ENCODE measurements at places on chromosomes 12 and 14.

DNA sequence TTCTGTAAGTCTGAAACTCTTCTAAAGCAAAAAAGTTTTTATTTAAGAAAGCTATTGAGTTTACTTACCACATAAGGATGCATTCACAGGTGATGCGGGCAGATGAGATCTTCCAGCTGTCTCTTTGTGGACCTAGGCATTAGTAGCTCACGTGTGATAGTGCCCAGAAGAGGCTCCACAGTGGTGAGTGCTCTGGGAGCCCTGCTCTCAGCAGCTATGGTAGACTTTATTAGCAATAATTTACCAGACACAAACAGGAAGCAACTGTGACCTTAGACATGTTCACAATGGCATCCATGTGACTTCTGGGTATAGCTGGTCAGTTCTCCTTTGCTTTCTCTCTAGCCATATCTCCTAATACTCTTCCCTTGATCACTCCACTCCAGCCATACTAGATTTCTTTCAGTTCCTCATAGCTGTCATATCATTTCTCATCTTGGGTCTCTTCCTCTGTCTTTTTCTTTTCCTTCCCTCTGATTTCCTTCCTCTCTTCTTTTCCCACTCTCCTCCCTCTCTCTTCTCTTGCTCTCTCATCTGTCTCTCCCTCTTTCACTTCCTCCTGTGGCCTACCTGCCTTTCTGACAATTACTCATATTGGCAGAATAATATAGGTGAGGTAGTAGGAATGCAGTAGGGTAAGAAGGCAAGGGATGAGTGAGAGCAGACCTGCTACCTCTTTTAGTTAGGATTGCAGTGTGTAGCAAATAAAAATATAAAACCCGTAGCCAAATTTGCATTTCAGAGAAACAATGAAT lies 75.2 kb upstream of the SCAF11 start:
- no peak for DNase-seq

DNA sequence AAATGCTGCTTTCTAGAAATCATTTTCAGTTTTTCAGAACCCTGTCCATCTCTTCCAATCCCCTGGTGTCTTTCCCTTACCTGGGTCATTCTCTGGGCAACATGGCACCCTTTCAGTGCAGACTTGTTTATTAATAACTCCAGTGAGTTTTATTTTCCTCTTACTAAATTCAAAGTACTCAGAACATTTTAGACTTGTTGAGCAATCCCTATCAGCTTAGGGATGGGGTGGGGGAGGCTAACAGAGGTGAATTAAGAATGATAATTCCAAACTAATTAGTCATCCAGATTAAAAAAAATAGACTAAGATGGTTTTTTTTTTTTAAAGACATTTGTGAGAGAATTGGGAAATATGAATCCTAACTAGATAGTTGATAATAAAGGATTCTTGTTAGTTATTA lies 10.7 kb downstream of the GPRC5A start:
- no peak for DNase-seq

- DNase-seq: no peak
These were observed 14.7 kb upstream of the MFAP5 start for GRCh38 chr12:8677362-8677761.

DNA sequence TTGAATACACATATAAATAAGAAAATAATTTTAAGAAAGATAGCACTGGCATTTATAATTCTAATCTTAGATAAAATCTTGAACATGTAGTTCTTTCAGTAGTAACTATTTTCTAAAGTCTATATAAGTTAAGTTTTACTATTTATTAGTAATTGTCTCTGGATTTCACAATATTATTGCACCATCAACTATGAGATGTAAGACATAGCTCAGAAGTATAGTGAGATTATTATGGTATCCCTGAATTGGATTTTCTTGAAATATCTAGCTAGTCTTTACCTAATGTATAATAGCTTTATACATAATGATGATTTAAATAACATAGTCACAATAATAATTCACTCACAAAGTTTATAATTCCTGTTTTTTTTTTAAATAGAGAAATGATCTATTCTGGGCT lies 6.7 kb downstream of the CLEC12A start:
- no peak for DNase-seq

DNA sequence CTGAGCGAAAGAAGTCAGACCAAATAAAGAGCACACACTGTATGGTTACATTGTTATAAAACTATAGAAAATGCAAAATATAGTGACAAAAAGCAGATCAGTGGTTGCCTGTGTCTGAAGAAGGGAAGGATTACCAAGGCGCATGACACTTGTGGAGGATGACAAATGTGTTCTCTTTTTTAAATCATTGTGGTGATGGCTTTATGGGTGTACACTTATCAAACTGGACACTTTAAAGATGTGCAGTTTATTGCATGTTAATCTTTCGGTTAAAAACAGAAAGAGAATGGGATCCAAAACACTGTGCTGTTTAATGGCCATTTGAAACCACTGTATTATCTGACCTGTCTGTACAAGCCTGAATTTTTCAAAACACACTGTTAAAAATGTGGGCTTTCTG lies 8.8 kb upstream of the CDK17 start:
- DNase-seq: no peak

DNA sequence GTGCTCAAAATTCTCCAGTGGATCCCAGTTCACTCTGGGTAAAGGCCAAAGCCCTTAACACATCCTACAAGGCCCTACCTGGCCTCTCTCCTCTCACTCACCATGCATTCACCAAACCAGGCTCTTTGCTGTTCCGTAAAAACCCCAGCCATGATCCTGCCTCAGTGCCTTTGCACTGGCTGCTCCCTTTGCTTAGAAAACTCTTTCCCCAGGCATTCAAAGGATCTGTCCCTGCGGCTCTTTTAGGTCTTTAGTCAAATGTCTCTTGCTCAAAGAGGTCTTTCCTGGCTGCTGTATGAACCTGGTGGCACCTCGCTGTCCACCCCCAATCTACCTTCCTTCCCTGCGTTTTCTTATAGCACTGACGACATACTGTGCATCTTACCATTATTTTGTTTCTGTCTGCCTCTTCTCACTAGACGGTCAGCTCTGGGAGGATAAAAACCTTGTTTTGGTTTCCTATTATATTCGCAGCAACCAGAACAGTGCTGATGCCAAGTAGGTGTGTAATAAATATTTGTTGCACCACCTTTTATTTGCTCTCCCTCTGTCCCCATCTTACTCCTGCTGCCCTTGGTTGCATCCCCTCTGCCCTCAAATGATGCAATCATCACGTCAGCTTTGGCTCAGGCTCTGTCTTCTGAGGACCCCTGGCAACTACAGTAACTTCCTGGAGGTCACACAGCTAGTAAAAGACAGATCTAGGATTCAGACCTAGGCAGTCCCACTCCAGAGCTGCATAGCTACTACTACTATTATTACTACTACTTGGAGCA lies 23.8 kb upstream of the DICER1 start:
- no peak for DNase-seq

GRCh38 chr12:124185971-124186686 lies 108.8 kb upstream of the RFLNA start:
- no peak for DNase-seq
